ENCODE measurements at places on chromosomes 5 and 9.

- no peak for DNase-seq
Observed at GRCh38 chr9:89032661-89033060, 41.4 kb downstream of the S1PR3 start.

DNA sequence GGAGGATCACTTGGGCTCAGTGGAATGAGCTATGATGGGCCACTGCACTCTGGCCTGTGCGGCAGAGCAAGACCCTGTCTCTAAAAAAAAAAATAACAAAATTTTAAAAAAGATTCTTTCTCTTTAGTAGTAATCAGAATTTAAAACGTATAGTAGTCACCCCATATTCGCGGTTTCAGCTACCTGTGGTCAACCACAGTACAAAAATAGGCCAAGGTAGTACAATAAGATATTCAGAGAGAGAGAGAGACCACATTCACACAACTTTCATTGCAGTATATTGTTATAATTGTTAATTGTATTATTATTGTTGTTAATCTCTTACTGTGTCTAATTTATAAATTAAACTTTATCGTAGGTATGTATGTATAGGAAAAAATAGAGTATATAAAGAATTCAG, 18.7 kb downstream of the INIP start:
- no peak for DNase-seq

GRCh38 chr5:1437876-1438559, 7.2 kb downstream of the SLC6A3 start:
- no peak for DNase-seq

DNA sequence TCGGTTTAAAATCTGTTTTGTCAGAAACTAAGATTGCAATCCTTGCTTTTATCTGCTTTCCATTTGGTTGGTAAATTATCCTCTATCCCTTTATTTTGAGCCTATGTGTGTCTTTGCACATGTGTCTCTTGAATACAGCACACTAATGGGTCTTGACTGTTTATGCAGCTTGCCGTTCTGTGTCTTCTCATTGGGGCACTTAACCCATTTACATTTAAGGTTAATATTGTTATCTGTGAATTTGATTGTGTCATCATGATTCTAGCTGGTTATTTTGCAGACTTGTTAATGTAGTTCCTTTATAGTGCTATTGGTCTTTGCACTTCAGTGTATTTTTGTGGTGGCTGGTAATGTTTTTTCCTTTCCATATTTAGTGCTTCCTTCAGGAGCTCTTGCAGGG, 36.3 kb upstream of the SMIM15 start:
- DNase-seq: no peak

- DNase-seq: no peak
Observed at GRCh38 chr5:125603321-125603720, 819.9 kb upstream of the GRAMD2B start.

DNA sequence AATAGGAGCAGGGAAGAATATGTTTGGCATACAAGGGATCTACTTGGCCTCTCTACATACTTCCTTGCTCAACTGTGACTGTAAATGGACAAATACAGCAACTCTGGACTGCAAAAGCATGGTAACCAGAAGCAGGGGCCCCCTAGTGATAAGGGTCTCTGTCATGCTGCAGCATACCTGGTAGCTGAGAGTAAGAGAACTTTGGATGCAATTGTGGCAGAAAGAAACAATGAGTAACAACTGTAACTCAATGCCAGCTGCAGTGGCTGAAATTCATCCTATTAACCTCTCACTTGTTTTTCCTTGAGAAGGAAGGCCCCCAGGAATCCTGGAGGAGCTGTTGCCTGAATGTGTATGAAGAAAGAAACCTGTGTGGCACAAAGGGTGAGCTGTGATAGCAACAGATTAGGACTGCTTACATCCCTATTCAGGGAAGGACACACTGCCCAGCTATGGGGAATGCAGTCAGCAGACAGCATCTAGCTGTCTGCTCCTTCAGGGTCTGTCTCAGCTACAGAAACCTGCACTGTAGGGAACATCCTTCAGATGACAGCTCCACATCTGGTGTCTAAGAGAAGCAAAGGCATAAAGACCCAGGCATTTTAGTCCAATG, 468.1 kb upstream of the ACTBL2 start:
- DNase-seq: no peak

- DNase-seq: no peak
Observed at GRCh38 chr5:154722936-154723335, 32.2 kb upstream of the LARP1 start.

DNA sequence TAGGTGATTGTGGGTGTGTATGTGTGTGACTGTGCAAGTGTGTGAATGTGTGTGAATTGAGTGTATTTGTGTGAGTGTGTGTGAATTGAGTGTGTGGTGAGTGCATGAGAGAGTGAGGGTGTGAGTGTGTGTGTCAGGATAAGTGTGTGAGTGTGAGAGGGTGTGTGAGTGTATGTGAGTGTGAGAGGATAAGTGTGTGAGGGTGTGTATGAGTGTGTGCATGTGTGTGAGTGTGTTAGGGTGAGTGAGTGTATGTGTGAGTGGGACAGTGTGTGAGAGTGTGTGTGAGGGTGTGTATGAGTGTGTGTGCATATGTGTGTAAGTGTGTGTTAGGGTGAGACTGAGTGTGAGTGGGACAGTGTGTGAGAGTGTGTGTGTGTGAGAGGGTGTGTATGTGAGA, 21.7 kb downstream of the GPRIN1 start:
- DNase-seq: no peak

DNA sequence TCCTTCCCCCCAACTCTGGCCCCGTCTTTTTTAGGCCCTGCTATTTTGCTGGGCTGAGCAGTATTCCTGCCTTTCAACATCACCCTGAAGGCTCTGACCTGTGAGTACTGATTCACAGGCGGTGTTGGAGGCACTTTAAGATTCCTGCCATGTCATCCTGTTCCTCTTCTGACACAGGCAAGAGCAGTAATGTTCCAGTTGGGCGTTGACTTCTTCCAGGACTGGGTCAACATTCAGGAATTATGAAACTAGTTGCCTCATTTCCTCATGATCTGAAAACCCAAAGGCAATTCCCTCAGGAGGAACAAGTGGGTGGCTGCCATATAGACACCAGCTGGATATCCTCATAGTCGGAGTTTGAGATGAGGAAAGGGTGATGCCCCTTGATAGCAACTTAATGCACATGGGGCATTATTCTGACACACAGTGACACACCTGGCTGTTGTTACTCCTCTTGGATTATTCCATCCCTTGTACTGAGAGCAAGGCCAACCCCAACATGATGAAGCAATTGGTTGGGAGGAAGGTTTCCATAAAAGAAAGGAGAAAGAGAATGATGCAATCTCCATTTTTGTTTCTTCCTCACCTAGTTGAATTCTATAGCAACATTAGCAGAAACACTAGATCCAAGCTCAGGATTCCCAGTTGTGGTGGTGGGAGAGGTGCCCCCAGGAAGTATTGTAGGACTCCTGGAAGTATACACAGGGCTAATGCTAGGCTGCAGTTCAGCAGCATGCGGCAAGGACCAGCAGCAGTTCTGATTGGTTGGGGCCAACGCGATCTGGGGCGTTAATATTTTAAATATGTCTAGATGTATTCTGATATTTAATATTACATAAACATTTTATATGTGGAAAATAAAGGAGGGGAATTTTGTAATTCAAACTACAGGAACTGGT, 19.6 kb upstream of the GLRX start:
- no peak for DNase-seq

DNA sequence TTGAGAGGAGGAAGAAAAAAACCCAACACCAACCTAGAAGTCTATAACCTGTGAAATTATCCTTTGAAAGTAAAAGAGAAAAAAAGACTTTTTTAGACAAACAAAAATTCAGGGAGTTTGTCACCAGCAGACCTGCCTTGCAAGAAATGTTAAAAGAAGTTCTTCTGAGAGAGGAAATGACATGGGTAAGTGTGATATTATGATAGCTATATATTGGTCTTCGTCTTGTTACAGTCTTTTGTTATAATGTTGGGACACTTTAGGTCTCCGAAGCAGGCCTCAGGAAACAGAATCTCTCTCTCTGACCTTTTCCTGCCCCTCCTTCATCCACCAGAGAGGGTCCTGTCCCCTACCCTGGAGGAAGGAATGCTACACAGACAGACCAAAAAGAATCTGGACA, 16.6 kb upstream of the MLANA start:
- DNase-seq: no peak

- DNase-seq: no peak
Observed at GRCh38 chr5:145777445-145778063, 57.6 kb downstream of the PRELID2 start.

DNA sequence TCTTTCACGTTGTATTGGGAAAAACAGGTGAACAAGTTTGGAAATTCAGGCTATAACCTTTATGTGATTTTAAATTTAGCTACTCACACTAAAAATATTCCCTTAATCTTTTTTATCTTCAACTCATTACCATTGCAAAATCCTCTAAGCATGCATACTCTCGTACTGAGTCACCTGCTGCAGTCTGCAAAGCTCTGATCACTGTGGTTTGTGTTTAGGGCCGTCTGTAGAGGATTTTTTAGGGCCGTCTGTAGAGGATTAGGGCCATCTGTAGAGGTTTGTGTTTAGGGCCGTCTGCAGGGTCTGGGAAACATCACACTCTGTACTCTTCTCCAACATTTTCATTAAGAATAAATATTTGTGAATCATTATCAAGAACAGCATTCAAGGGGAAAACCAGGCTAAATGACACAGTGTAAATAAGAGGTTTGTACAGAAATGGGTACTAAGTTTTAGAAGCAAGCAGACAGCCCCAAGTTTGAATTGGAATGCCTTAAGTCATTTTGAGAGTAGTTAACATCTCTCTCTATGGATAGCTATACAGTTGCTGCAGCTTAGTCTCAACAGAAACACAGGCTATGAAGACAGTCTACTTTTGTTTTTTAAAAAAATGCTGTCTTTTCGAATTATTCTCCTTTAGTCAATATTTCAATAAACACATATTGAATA, 155.0 kb upstream of the TSLP start:
- DNase-seq: no peak

DNA sequence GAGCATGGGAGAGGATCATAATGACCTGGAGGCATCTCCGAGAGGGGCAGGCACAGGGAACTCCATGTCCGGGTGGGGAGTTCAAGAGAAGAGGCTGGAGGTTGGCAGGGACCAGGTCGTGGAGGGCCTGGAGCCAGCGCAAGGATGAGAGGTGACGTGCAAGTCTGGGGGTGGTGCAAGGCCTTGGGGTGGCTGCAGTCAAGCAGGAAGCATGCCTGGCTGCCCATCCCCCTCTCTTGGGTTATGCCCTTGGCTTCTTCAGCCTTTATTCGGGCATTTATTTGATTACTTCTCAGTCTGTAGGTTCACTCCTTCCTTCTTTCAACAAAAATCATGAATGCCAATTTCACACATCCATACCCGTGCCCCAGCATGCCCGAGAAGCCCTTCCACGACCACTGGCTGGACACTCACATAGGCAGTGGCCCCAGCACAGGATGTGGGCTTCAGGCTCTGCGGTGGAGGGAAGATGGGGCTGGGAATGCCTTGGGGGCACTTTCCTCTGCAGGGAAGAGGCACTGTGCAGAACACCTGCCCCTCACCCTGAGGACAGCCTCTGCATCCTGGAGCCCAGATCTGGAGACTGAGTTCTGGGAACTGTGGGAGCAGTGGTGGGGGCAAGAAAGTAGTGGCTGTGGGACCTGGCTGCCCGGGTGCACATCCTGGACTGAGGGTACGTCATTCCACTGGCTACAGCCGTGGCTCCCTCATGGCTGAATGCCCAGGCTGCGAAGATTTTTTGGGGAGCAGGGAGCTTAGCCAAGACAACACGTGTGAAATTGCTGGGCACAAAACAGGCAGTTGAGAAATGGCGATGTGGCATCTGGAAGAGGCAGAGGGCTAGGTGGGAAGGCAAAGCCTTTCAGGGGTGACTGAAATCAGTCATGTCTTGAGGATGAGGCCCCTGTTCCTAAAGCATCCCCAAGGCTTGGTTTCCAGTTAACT, 38.6 kb downstream of the CRB2 start:
- no peak for DNase-seq

- DNase-seq: no peak
Observed at GRCh38 chr5:142915813-142916424, 145.7 kb downstream of the ARHGAP26 start.

- no peak for DNase-seq
Observed at GRCh38 chr9:116479056-116479544, 208.0 kb upstream of the TRIM32 start.

DNA sequence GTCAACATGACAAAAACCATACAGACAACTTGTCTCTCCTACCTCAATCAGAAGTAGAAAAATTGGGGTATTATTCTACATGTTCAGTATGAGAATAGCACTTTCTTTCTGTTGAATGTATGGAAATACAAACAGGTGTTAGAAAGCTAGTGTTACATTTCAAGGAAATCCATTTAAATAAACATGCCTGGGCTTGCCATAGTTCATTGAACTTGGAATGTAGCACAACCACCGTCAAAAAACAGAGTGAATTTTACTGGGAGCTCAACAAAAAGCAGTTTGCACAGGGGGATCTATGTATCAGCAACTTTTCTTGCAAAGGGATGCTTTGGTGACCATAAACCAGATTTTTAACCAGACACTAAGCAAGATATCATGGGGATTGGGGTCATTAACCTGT, 307.9 kb upstream of the SMARCA2 start:
- DNase-seq: no peak

DNA sequence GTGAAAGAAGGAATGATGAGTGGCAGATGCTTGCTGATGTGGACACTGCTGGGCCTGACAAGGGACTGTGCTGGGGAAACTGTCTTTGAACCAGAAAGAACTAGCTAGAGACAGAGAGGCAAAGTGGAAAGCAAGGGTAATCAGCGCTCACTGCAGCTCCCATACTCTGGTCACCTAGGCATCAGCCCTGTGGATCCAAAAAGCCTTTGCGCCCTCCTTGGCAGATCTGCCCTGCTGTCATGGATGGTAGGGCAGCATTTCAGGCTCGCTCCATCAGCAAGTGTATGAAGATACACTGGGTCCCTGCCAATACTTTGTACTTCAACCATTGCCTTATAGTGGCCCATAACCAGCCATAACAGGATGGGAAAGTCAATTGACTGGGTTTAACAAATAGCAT, 6.6 kb upstream of the ALDH1B1 start:
- no peak for DNase-seq

DNA sequence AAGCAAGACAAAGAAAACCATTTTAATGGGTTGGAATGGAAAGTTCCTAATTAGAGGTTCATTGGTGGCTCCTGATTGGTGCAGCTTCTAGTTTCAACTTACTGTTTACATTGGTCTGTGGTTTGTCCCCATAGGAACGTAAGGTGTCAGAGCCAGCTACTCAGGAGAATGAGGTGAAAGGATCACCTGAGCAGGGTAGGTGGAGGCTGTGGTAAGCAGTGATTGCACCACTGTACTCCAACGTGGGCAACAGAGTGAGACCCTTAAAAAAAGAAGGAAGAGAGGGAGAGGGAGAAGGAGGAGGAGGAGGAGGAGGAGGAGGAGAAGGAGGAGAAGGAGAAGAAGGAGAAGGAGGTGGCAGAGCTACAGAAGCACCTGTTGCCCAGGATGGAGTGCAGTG, 30.4 kb downstream of the KCNIP1 start:
- no peak for DNase-seq

DNA sequence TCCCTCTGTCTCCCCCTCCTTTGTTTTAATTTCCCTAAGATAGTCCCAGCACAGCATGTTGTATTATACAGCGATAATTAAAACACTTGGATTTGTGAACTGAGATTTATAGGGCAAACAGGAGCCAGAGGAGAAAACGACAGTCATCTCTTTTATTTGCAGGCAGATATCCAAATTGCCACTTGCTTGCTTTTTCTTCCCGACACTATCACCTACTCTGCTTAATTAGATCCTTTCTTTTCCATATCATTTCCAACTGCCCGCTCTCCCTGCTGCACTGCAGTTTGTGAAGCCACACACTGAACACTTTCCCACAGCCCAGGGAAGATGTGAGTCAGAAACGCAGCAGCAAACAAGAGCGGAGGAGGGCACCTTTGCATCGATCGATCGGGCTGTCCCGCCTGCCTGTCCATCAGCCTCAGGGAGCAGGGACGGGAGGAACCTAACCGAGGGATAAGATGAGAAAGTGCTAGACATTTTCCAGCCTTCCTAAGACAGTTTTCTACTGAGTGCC, 35.8 kb upstream of the SPRY4 start:
- no peak for DNase-seq
